ENCODE measurements at places on chromosomes 7 and 10.

DNA sequence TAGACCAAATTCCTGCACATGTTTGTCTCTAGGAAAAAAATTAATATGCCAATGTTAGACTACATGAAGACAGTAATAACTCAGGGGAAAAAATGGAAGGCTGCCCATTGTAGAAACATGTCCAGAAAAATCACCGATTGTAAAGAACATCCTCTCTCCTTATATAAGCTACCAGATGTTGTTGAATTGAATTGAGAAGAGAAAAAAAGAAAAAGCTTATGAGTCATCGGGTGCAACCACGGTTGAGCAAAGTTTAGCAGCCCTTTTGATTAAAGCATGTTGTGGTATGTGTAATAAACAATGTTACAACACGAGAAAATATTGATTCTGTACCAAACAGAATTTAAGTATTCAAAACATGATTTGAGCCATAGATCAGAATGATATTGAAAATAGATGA lies 102.3 kb upstream of the ARHGAP21 start:
- no peak for DNase-seq

GRCh38 chr7:48710995-48711394 lies 213.4 kb upstream of the CDC14C start:
- no peak for DNase-seq

- no peak for DNase-seq
Measured at GRCh38 chr7:31776616-31777015, 89.6 kb downstream of the PPP1R17 start.

GRCh38 chr7:66205741-66206090 lies 582 bp downstream of the TPST1 start:
- DNase-seq, result peak; percentile 8

GRCh38 chr7:50795253-50795652 lies 12.6 kb upstream of the GRB10 start:
- DNase-seq, result no peak

DNA sequence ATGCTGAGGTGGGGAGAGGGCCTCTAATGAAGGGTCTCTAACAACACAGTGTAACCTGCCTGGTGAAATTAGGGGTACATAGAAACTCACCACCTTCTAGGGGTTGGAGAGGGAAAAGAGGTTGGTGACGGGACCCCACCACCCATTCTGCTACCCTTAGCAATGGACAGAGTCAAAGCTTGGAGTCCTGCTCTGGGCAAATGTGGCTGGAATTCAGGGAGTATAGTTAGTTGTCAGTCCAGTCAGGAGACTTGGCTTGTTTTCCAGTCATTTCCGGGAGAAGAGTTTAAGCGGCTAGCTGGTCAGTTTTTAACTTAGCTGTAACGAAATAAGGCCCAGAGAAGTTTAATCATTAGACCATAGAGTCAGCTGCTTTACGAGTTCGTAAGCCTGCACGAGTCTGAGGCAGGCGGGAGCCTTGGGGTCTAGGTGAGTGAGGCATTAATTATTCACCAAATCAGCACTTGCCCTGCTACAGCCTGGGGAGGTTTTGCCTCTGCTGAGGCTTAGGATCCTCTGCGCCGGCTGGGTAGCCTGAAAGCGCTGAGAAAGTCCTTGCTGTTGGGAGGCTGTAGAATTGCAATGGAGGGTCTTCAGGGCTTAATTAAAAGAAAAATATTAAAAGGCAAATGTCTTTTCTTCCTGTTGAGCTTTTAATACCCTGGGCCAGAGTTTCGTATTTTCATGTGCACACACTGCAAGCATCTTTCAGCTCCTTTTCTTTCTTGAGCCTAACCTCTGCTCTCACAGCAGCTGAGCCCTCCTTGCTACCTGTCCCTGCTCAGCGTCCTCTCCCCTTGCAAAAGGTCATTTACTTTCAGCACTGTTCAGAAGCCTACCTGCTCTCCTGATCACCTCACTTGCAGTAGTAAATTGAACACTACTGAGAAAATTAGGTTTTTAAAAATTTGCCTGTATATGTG lies 1.5 kb upstream of the LAMB1 start:
- no peak for DNase-seq

- DNase-seq, result no peak
Measured at GRCh38 chr7:111159426-111159825, 68.5 kb downstream of the LRRN3 start.
